ENCODE measurements at places on chromosomes 13 and 19. TPM values are rescaled to one million over a fixed set of nuclear protein-coding genes. Genes with fewer than 3 reads are reported as not detected.

Gene MYO9B
- 67.6 TPM for total RNA-seq

Gene TMEM150B
- total RNA-seq = not detected

Gene ZNF419
- total RNA-seq = 8.5 TPM

Gene SOX1
- total RNA-seq = 0.23 TPM

Gene ZNF90
- 1.2 TPM for total RNA-seq

Gene MIDN
- total RNA-seq = 20.2 TPM

Gene CALR3
- total RNA-seq = not detected

Gene LRRC8E
- total RNA-seq = 0.31 TPM

Gene KLF16
- 1.4 TPM for total RNA-seq

Gene ZNF610
- 2.9 TPM for total RNA-seq

All from gastroesophageal sphincter (tissue), 4 donors.